ENCODE measurements at places on chromosomes 5 and 9. TPM values are rescaled to one million over a fixed set of nuclear protein-coding genes. Genes with fewer than 3 reads are reported as not detected.

PLPP6 gene
- 17.8 TPM for polyA plus RNA-seq

FGFR4 gene
- polyA plus RNA-seq: 97.0 TPM

CCL19 gene
- polyA plus RNA-seq: 3.9 TPM

NKD2 gene
- 15.2 TPM for polyA plus RNA-seq

SLC25A51 gene
- 21.7 TPM for polyA plus RNA-seq

TOR1A gene
- 32.4 TPM for polyA plus RNA-seq

CTNND2 gene
- polyA plus RNA-seq: 2.8 TPM

IFNK gene
- 0.06 TPM for polyA plus RNA-seq

ZNF879 gene
- polyA plus RNA-seq: 3.8 TPM

IL9 gene
- not detected for polyA plus RNA-seq

PCDHB15 gene
- 3.0 TPM for polyA plus RNA-seq

SOX30 gene
- 1.0 TPM for polyA plus RNA-seq

MSX2 gene
- polyA plus RNA-seq: 1.7 TPM

TBCA gene
- 206 TPM for polyA plus RNA-seq

CAMK4 gene
- polyA plus RNA-seq: 10.9 TPM

NR4A3 gene
- polyA plus RNA-seq: 1.4 TPM

SPINK1 gene
- polyA plus RNA-seq: 259 TPM

NAIP gene
- 29.3 TPM for polyA plus RNA-seq

PCDHB9 gene
- polyA plus RNA-seq: 0.73 TPM

FAM153A gene
- polyA plus RNA-seq: 0.58 TPM

CCDC152 gene
- 30.3 TPM for polyA plus RNA-seq

MCC gene
- polyA plus RNA-seq: 5.2 TPM

LCP2 gene
- polyA plus RNA-seq: 15.6 TPM

GLDC gene
- 13.0 TPM for polyA plus RNA-seq

TAF11L5 gene
- not detected for polyA plus RNA-seq

CARTPT gene
- polyA plus RNA-seq: 8.5 TPM

TRPM6 gene
- 7.8 TPM for polyA plus RNA-seq

CDC26 gene
- 39.7 TPM for polyA plus RNA-seq

All from large intestine (tissue), 12 donors.